ENCODE measurements at places on chromosomes 5 and 9.

GRCh38 chr5:6296524-6296923, 81.8 kb downstream of the MED10 start:
- DNase-seq, result no peak

- no peak for DNase-seq
Measured at GRCh38 chr9:84054341-84055010, 73.9 kb downstream of the RMI1 start.

DNA sequence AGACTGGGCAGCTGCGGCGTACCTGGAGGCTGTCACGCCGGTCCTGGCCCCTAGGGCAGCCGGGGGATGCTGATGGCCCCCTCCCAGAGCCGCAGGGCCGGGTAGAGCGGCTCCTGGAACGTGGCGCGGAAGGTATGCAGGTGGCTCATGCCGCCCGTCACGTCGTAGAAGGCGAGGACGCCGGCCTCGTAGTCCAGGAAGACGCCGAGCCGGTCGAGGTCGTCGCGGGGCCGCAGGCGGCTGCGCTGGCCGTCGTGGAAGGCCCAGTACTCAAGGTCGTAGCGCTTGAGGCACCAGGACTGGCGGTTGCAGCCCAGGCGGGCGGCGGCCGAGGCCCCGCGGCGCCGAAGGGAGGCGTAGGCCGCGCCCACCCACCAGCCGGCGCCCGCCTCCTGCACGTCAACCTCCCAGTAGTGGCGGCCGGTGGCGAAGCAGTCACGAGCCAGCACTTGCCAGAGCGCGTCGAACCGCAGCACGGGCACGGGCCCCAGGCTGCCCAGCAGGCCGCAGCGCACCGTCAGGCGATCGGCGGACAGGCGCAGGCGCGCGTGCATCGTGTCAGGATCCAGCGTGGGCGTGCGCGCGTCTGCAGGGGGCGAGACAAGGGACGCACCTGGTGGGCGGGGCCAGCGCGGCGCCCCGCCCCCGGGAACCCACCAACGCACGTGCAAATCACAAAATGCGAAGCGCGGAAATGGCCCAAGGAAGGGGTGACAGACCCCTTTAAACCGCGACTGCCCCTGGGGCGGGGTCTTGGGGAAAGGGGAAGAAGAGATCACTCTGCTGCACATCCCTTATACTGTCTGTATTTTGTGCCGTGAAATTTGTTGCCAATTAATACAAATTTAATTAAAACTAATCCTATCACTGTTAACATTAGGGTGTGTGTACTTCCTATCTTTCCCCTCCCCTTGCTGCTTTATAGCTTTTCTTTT, 31.2 kb downstream of the NANS start:
- peak; percentile 32 for DNase-seq

- DNase-seq, result no peak
Measured at GRCh38 chr5:179375831-179376365, 30.6 kb upstream of the ADAMTS2 start.

DNA sequence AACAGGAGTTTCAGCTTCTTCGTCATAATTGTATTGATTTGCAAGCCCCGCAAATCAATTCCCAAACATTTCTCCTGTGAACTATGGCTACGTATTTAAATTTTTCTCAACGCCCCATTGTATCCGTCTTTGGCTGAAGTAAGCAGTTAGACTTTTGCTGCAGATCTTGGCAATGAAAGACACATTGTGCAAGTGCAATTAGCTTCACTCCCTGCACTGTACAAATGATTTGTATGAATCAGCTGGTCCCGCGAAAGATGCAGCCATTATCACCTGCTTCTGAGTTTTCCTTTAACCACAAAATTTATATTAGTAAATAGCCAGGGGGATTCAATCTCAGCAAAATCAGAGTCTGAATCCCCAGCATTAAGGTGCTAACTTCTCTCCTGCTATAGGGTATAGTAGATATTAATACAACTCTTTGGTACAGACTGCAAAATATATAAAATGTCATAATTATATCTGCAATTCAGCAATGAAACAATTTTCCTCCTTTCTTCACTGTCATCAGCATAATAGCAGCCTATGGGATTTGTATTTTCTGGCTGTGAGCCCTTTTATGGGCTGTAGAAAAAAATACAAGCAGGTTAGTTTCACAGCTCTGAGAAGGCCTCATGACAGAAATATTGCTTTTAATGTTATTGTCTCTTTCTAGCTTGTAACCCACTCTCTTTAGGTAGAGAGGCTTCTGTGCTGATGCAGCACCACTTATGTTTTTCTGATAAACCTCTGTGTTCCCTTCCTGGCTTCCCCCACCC, 68.4 kb upstream of the SMARCA2 start:
- DNase-seq, result no peak

DNA sequence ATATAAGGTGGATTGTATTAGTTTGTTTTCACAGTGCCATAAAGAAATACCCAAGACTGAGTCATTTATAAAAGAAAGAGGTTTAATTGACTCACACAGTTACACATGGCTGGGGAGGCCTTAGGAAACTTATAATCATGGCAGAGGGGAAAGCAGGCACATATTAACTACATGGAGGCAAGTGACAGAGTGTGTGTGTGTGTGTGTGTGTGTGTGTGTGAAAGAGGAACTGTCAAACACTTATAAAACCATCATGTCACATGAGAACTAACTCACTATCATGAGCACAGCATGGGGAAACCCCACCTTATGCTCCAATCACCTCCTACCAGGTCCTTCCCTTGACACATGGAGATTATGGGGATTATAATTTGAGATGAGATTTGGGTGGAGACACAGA, 118.6 kb downstream of the SPEF2 start:
- DNase-seq, result no peak

DNA sequence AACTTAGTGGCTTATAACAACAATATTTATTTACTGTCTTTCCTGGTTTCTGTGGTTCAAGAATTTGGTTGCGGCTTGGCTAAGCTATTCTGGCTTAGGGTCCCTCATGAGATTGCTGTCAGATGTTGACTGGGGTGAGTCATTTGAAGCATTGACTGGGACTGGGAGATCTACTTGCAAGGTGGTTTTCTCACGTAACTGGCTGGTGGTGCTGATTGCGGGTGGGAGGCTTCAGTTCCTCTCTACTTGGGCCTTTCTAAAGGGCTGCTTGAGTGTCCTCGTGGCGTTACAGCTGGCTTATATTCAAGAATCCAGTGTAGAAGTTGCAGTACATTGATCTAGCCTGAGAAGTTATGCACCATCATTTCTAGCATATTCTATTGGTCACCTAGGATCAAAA, 218.5 kb upstream of the ELAVL2 start:
- no peak for DNase-seq

GRCh38 chr5:145350513-145350912, 484.6 kb downstream of the PRELID2 start:
- no peak for DNase-seq

- DNase-seq, result no peak
Measured at GRCh38 chr5:57402348-57402747, 80.3 kb downstream of the ACTBL2 start.

GRCh38 chr5:1292139-1292538, 2.7 kb downstream of the TERT start:
- DNase-seq, result no peak

GRCh38 chr5:119445544-119445943, 6.8 kb upstream of the HSD17B4 start:
- no peak for DNase-seq

DNA sequence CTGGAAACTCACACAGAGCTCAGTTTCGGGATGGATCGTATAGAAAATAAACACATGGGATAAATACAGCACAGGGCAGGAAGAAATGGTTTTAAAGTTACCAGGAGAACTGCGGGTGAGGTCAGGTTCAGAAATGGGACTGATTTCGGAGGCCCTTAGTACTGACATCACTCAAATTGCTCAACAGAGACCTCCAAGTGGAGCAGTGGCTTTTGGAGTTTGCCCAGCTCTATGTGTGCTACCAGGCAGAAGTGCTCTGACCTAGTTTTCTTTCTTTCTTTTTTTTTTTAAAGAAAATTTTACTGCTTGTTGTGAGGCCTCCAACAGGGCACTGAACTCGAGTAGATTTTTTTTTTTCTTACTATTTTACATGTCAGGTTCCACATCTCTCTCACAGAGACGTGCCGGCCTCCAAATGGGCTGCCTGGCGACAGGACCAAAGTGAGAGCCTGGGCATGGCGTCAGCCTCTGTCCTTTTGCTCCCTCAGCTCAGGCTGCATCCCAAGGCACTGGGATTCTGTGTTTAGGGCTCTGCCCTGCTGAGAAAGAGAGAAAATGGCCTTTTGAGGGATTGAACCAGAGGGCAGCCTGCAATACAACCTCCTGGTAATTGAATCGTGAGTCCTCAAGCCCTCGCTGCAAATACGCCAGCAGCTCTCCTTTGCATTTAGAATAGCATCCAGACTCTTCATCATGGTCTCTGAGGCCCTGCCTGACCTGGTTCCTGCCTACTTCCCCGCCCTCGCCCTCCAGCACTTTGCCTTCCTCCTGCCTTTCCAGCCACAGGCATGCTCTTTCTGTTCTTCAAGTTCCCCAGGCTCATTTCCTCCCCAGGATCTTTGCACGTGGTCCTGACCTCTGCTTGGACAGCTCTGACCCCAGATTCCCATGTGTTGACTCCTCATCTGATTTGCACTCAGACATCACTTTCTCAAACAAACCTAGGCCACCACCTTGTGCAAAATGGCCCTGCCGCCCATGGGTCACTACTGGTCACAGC, 173.5 kb downstream of the FGF1 start:
- DNase-seq, result no peak

GRCh38 chr5:8905021-8905420, 640.9 kb downstream of the SEMA5A start:
- no peak for DNase-seq

- no peak for DNase-seq
Measured at GRCh38 chr9:135552698-135553171, 6.8 kb downstream of the OBP2A start.

GRCh38 chr5:10655972-10656830, 92.3 kb downstream of the ANKRD33B start:
- DNase-seq, result no peak

DNA sequence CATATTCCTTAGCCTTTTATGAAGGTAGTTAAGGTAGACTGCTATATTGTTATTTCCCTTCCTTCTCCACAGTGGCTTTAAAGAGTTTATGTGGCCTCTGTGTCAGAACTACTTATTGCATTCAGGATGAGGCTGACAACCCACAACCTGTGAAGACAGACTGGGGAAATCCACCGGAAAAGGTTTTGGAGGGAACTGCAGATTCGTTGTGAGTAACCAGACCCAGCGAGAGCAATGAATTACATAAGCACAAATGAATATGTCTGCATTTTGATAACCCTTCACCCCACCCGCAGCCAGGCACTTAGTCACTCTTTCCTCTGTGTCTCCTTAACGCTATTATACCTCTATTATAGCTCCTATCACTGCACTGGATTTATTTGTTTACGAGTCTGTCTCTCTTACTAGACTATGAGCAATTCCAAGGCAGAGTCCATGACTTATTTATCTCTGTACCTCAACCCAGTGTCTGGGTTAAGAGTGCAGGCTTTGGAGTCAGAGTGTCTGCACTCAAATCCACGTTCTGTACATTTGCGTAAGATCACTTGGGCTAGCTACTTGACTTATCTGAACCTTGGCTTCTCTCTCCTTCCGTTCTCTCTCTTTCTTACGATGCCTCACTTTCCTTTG, 19.2 kb downstream of the KCTD16 start:
- peak; percentile 20 for DNase-seq

DNA sequence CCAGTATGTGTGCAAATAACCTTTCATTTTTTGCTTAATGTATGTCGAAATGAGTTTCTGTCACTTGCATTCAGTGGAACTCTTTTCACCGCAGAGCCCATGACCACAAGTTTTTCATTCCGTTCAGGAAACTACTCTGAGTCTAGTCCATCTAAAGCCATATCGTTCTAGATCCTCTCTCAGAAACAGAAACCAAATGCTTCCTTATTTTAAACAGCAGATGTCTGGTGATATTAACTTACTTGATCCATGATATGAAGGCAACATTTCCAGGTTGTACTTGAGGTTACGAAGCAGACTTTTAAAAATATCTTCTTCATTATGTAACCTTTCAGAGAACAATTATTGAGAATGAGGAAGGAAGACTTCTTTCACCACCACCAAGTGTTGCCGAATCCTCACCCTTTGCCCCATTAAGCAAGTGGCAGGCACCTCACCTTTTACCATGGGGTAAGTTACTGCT, 72.4 kb upstream of the GNAQ start:
- DNase-seq, result peak; percentile 19

DNA sequence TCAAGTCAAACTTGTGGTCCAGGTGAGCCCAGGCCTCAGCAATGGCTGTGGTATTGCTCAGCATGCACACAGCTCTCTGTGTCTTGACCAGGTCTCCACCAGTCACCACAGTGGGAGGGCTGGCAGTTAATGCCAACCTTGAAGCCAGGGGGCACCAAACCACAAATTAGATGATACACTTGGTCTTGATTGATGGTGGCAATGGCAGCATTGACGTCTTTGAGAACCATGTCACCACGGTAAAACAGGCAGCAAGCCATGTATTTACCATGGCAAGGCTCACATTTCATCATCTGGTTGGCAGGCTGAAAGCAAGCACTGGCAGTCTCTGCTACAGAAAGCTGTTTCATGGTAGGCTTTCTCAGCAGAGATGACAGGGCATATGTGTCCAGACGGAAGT, 40.0 kb downstream of the NIM1K start:
- no peak for DNase-seq

DNA sequence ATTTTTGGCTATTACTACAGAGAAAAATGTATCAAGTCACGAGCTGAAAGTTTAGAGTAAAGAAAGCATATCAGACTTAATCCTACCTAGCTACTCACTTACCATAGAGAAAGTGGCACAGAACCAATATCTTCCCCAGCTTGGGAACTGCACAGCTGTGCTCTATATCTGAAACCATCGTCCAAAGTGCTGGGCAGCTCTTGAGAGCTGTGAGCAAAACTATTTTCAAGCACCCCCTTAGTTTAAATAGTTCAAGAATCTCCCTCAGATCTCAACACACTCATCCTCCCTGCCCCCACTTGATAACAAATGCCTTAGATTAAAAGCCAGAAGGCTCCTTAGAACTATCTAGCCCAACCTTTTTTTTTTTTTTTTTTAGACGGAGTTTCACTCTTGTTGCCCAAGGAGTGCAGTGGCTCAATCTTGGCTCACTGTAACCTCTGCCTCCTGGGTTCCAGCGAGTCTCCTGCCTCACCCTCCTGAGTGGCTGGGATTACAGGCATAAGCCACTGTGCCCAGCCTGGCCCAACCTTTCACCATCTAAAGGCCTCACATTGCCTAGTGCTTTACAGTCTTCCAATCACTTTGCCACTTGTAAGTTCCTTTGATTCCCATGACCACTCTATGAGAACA, 94.2 kb upstream of the APC start:
- DNase-seq, result no peak

DNA sequence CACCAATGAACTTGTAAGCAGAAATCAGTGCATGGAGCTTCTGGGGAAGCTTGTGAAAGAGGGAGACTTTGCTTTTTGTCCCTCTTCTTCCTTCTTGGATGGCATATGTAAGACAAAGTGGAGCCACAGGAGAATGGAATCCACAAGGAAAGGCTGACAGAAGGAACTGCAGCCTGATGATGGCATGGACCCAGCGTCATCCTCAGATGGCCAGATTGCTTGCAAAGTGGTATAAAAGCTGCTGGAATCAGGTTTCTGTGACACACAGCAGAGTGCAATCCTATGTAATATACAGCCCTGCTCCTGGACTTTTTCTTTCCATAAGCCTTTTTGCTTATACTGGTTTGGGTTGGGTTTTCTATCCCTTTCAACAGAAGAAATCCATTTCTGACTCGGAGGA, 31.4 kb upstream of the SPARC start:
- no peak for DNase-seq

GRCh38 chr5:147393874-147394672, 115.8 kb downstream of the DPYSL3 start:
- DNase-seq, result no peak

GRCh38 chr5:62780888-62781287, 202.3 kb downstream of the LRRC70 start:
- DNase-seq, result no peak

Data from naive thymus-derived CD4-positive, alpha-beta T cell (primary cell).